ENCODE measurements at places on chromosomes 5 and 9. TPM values are rescaled to one million over a fixed set of nuclear protein-coding genes. Genes with fewer than 3 reads are reported as not detected.

GRCh38 chr5:39587675-39588074 lies 162.9 kb upstream of the DAB2 start:
- DNase-seq = no peak
- H3K27ac ChIP-seq = no peak overlapping the region
- H3K4me3 ChIP-seq = no peak overlapping the region
- H3K4me1 ChIP-seq = no peaks in the 10 kb centered on the region
- H3K36me3 ChIP-seq = no peaks in the 10 kb centered on the region

DNA sequence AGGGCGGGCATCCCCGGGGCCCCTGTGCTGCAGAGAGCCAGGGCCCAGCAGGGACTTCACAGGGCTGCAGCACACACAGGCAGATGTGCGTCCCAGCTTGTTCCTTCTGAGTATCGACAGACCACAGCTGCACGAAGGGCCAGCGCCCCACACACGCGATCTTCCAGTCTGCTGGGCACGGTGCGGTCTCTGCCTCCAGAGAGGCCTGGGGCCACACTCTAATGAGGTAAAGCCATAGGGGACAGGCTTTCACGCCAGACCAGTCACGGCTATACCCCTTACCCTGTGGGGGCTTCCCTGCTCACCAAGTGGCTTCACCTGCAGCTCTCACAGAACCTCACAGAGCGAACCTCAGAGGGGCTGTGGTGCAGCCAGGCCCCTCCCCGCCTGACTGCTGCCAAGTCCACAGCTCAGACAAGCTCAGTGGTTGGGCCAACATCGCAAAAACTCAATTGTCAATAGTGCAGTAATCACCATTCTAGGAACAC lies 82.2 kb downstream of the SHB start:
- no peak overlapping the region for H3K27ac ChIP-seq
- no peaks in the 10 kb centered on the region for H3K27me3 ChIP-seq
- no peak for DNase-seq
- H3K36me3 ChIP-seq = no peaks in the 10 kb centered on the region
- H3K4me1 ChIP-seq = no peaks in the 10 kb centered on the region
- H3K4me3 ChIP-seq = no peak overlapping the region

DNA sequence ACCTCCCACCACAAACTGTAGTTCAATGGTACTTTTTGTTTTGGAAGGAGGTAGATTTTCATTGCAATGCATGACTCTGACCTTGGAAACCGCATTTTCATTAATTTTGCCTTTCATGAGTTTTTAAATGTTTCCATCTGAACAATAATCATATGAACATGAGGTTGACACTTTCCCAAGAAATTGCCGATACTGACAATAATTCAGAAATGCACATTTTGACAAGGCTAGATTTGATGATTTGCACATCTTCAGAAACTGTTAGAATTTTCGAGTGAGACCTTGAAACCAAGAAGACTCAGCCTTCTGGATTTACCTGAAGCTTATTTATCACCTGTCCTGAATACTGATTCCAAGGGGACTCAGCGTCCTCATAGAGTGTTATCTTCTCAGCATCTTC lies 93.8 kb upstream of the NTRK2 start:
- no peak overlapping the region for H3K27ac ChIP-seq
- DNase-seq = no peak
- H3K27me3 ChIP-seq = no peaks in the 10 kb centered on the region
- H3K36me3 ChIP-seq = no peaks in the 10 kb centered on the region

- no peak overlapping the region for H3K4me3 ChIP-seq
- no peak overlapping the region for H3K27ac ChIP-seq
- H3K27me3 ChIP-seq = no peaks in the 10 kb centered on the region
- no peaks in the 10 kb centered on the region for H3K36me3 ChIP-seq
Measured at GRCh38 chr9:124146031-124146561, 111.7 kb upstream of the NEK6 start.

DNA sequence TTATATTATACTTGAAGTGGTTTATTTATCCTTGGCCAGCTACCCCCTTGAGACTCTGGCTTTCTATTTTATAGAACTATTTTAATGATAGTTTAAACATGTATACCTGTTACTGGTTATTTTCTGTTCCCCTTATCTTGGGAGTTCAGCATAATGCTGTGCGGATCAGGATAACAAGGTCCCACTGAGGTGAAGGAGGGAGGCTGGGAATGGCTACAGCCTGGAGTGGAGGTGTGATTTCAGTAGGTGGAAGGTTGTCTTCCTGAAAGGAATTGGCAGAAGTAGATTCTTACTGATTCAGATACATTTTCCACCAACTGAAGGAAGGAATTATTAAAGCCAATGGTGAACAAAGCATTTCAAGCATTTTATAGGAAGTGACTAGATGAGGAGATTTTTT lies 38.9 kb downstream of the PAM start:
- no peak overlapping the region for H3K27ac ChIP-seq
- no peak for DNase-seq
- H3K4me1 ChIP-seq = peaks cover 8% of the 10 kb centered on the region
- no peaks in the 10 kb centered on the region for H3K27me3 ChIP-seq
- no peaks in the 10 kb centered on the region for H3K36me3 ChIP-seq

- H3K4me1 ChIP-seq = peaks cover 35% of the 10 kb centered on the region
- H3K27ac ChIP-seq = peak overlapping the region; percentile 81
- DNase-seq = no peak
- no peaks in the 10 kb centered on the region for H3K27me3 ChIP-seq
Measured at GRCh38 chr9:5630081-5630507, 1.2 kb downstream of the RIC1 start.

GRCh38 chr5:169226895-169227294 lies 74.0 kb downstream of the SLIT3 start:
- H3K27me3 ChIP-seq = no peaks in the 10 kb centered on the region
- no peaks in the 10 kb centered on the region for H3K36me3 ChIP-seq
- no peak overlapping the region for H3K4me3 ChIP-seq
- H3K27ac ChIP-seq = no peak overlapping the region
- DNase-seq = no peak

GRCh38 chr9:14366076-14366475 lies 52.1 kb upstream of the NFIB start:
- no peak overlapping the region for H3K4me3 ChIP-seq
- H3K4me1 ChIP-seq = no peaks in the 10 kb centered on the region
- H3K36me3 ChIP-seq = no peaks in the 10 kb centered on the region
- no peak overlapping the region for H3K27ac ChIP-seq

GRCh38 chr9:130689937-130690700 lies 3.5 kb upstream of the EXOSC2 start:
- no peak for DNase-seq
- H3K36me3 ChIP-seq = no peaks in the 10 kb centered on the region
- no peak overlapping the region for H3K4me3 ChIP-seq
- no peak overlapping the region for H3K27ac ChIP-seq

- no peak overlapping the region for H3K27ac ChIP-seq
- H3K36me3 ChIP-seq = peaks cover 3% of the 10 kb centered on the region
- no peak for DNase-seq
- no peaks in the 10 kb centered on the region for H3K27me3 ChIP-seq
Measured at GRCh38 chr9:125511789-125512660, 195.0 kb downstream of the MAPKAP1 start.

DNA sequence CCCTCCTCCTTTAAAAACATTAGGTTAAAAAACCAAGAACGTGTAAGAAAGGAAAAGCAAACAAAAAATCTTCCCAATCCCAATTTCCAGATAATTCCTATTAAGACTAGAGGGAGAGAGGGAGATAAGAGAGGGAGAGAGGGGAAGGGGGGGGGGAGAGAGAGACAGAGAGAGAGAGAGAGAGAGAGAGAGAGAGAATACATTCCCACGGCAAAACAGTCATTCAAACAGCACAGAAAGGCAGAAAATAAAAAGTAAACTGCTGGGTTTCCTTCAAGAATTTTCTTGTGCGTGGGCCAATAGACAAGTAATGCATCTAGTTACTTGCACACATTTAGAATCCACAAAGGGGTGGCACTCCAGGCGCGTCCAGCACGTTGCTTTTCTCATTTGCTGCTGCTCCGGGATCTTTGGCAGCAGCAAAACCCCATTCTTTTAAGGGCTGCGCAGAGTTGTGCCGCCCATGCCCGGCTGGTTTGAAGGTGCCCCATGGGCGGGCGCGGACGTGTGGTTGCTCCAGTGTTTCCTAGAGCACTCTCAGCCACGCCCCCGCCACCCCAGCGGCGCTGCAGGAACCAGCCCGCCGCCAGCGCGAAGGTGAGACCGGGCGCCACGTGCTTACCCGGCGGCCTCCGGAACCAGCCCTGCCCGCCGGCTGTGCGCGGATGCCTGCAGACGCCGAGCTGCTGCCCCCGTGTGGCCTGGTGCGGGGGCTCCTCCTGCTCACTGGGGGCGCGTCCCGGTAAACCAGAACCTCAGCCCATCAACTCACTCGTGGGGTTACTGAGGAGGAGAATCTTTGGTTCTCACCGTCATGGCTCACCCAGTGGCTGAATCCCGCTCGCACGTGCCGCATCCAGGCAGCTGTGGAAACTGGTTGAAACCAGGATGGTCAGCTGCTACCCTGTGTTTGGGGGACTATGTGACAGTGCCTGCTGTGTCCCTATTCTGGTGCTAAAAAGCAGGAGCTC lies 44.6 kb downstream of the STC2 start:
- peak; percentile 43 for DNase-seq
- H3K27me3 ChIP-seq = peaks cover 3% of the 10 kb centered on the region
- peaks cover 3% of the 10 kb centered on the region for H3K4me1 ChIP-seq
- H3K4me3 ChIP-seq = peak overlapping the region; percentile 12

DNA sequence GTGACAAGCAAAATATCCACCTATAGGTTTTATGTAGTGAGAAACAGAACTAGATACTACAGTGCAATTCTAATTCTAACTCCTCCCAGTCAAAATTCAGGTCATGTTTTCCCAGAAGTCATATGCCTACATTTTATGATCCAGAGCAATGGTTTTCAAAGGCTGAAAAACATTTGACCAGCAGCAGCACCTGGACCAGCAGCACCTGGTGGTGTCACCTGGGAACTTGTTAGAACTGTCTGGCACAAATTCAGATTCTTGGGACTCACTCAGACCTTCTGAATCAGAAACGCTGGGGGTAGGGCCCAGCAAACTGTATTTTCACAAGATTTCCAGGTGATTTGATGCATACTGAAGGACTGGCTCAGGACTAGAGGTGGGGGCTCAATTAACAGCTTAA lies 367.7 kb upstream of the RFX3 start:
- H3K27me3 ChIP-seq = no peaks in the 10 kb centered on the region
- H3K27ac ChIP-seq = no peak overlapping the region
- H3K4me3 ChIP-seq = no peak overlapping the region
- no peak for DNase-seq
- H3K36me3 ChIP-seq = no peaks in the 10 kb centered on the region

GRCh38 chr5:10481241-10481935 lies 39.7 kb downstream of the ROPN1L start:
- DNase-seq = no peak
- H3K4me3 ChIP-seq = no peak overlapping the region
- H3K4me1 ChIP-seq = no peaks in the 10 kb centered on the region
- H3K27me3 ChIP-seq = no peaks in the 10 kb centered on the region
- H3K27ac ChIP-seq = no peak overlapping the region

DNA sequence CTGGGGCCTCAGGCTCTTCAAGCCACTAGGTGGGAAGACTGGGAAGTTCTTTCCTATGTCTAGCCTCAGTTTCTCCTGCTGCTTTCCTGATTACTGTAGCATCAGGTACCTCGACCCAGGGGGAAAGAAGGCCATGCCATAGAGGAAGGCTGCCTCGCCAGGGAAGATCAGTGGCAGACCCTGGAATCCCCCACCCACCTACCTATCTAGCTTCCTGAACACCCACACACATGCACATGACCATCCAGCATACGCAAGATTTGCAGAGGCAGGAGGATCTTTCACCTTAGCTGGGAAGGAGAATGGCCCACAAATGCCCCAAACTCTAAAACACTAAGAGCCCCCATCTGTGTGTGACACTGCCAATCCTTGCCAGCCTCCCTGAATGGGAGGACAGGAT lies 8.0 kb downstream of the NR5A1 start:
- no peak overlapping the region for H3K27ac ChIP-seq
- no peaks in the 10 kb centered on the region for H3K36me3 ChIP-seq
- H3K27me3 ChIP-seq = peaks cover 6% of the 10 kb centered on the region

- no peak overlapping the region for H3K27ac ChIP-seq
- no peak for DNase-seq
- no peaks in the 10 kb centered on the region for H3K4me1 ChIP-seq
- no peaks in the 10 kb centered on the region for H3K36me3 ChIP-seq
- H3K27me3 ChIP-seq = no peaks in the 10 kb centered on the region
- H3K4me3 ChIP-seq = no peak overlapping the region
Measured at GRCh38 chr5:112634166-112634565, 103.5 kb upstream of the APC start.

GRCh38 chr9:20376731-20377375 lies 245.4 kb downstream of the MLLT3 start:
- H3K4me1 ChIP-seq = peaks cover 37% of the 10 kb centered on the region
- no peaks in the 10 kb centered on the region for H3K27me3 ChIP-seq
- H3K36me3 ChIP-seq = no peaks in the 10 kb centered on the region
- H3K4me3 ChIP-seq = no peak overlapping the region
- DNase-seq = no peak

GRCh38 chr9:128903871-128904620 lies 16.7 kb upstream of the PHYHD1 start:
- H3K4me1 ChIP-seq = peaks cover 52% of the 10 kb centered on the region
- no peaks in the 10 kb centered on the region for H3K27me3 ChIP-seq
- no peak for DNase-seq
- H3K27ac ChIP-seq = no peak overlapping the region
- H3K4me3 ChIP-seq = no peak overlapping the region

GRCh38 chr9:109122726-109123621 lies 3.2 kb upstream of the TMEM245 start:
- no peak for DNase-seq
- no peaks in the 10 kb centered on the region for H3K36me3 ChIP-seq
- peak overlapping the region; percentile 11 for H3K27ac ChIP-seq
- H3K4me1 ChIP-seq = peaks cover 13% of the 10 kb centered on the region
- H3K27me3 ChIP-seq = no peaks in the 10 kb centered on the region

- H3K27me3 ChIP-seq = no peaks in the 10 kb centered on the region
- H3K4me1 ChIP-seq = no peaks in the 10 kb centered on the region
- H3K4me3 ChIP-seq = no peak overlapping the region
- no peak overlapping the region for H3K27ac ChIP-seq
- no peaks in the 10 kb centered on the region for H3K36me3 ChIP-seq
Measured at GRCh38 chr9:14250794-14251153, 63.2 kb downstream of the NFIB start.

HSD17B3 gene
- total RNA-seq = 0.42 TPM

IFNA16 gene
- not detected for total RNA-seq

CD72 gene
- total RNA-seq = 6.5 TPM

SLC34A3 gene
- not detected for total RNA-seq

PPP2R2B gene
- 2.3 TPM for total RNA-seq

SNX24 gene
- 4.0 TPM for total RNA-seq

CCDC69 gene
- 47.9 TPM for total RNA-seq

TSLP gene
- total RNA-seq = 0.40 TPM
